ENCODE measurements at places on chromosomes 4 and X. TPM values are rescaled to one million over a fixed set of nuclear protein-coding genes. Genes with fewer than 3 reads are reported as not detected.

Gene ZNF157
- 0.11 TPM for total RNA-seq

Gene SHROOM4
- 6.7 TPM for total RNA-seq

Gene MAGEB18
- not detected for total RNA-seq

Gene TBX22
- total RNA-seq: not detected

Gene PPEF2
- total RNA-seq: not detected

Gene SNCA
- 11.4 TPM for total RNA-seq

Gene HTN1
- total RNA-seq: not detected

Gene ZAR1
- 1.1 TPM for total RNA-seq

Gene UCP1
- total RNA-seq: not detected

Gene TMEM271
- total RNA-seq: not detected

Gene CLGN
- 0.08 TPM for total RNA-seq

Gene CXorf51B
- total RNA-seq: not detected

Gene WNK3
- 0.64 TPM for total RNA-seq

Gene RIBC1
- total RNA-seq: 3.1 TPM

Gene RAB9B
- 0.34 TPM for total RNA-seq

Data from A375 (cell line).